Mesendoderm (in vitro differentiated cells): ENCODE measurements at places on chromosomes 2 and 18.

GRCh38 chr2:39470580-39470979 is 33.5 kb upstream of the MAP4K3 start:
- no peak for DNase-seq

GRCh38 chr2:236938126-236938525 is 147.6 kb upstream of the COPS8 start:
- no peak for DNase-seq

DNA sequence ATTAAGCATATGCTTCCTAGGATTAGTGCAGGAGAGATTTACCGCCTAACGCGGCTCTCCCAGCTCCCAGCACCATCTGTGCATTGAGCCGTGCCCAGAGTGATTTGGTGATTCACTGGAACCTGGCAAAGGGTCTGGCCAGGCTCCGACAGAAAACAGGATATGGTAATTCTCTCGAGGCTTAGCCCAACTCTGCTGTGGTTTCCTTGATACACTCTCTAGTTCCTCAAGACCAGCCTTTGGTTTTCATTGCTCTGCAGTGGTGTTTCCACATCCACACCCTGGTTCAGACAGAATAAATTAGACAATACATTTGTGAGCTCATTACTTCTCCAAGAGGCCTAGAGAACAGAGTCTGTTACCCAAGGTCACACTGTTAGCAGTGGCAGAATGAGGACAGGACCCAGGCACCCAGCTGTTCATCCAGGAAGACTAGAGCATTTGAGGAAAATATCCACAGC is 23.0 kb upstream of the SMAD2 start:
- DNase-seq = peak; percentile 39

DNA sequence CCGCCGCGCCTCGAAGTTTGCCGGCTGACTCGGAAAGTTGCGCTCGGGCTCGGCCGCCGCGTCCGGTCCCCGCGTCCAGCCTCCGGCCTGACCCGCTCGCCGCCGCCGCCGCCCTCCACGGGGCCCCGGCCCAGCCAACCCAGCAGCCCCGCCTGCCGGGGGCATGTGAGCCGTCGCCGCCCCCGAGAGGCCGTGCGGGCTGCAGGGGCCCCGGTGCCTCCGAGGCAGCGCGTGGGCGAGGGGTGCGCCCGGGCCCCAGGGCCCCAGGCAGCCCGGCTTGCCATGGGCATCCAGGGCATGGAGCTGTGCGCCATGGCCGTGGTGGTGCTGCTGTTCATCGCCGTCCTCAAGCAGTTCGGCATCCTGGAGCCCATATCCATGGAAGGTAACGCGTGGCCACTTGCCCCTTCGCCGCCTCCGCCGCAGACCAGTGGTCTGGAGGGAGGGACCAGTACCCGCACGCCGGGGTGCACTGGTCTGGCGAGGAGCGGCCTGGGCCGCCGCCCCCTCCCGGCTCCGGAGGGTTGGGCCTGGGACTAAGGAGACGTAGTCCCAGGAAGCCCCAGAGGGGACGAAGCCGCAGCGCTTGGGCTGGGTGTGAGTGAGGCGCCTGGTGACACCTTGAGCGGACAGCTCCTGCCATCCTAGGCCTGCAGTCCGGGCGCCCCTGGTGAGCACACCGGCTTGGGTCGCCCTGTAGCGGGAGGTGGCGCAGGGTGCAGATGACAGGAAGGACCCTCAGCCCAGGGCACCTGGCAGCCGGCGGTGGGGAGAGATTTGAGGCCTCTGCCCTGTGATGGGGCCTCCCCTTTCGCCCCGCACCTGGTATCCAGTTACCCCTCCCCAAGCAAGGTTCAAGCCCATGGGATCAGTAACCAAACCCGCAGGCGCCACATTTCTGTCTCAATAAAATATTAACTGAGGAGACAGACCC is 49.9 kb downstream of the KCNIP3 start:
- DNase-seq = peak; percentile 34

GRCh38 chr18:9474108-9474982 is 968 bp upstream of the RALBP1 start:
- peak; percentile 19 for DNase-seq

GRCh38 chr2:185782223-185782769 is 43.7 kb downstream of the FSIP2 start:
- DNase-seq = no peak

DNA sequence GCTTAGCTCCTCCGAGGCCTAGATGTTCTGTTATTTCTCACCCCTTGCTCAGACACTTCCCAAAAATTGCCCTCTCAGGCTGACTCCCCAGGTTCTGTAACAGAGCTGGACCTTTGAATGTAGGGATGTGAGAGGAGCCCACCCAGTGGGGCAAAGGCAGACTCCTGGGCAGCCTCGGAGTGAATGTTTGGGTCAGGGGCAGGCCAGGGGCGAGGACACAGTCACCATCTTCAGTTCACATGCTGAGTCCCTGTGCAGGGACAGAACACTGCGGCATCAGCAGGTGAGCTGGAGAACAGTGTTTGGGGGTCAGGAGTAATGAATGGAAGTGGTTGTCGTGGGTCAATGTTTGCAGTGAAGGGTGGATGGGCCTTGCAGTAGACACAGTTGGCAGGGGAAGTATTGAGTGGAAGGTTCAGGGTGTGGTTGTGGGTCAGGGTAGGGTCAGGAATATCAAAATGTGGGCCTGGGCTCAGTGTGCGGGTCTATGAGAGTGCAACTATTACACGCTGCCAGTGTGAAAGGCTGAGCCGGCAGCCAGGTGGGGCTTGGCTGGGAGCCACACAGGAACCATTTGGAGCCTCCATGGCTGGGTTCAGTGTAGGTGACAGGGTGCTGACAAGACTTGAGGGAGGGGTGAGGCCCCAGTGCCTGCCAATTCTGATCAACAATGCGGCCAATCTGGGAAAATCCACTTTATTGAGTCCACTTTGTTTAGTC is 4.4 kb downstream of the IHH start:
- no peak for DNase-seq

DNA sequence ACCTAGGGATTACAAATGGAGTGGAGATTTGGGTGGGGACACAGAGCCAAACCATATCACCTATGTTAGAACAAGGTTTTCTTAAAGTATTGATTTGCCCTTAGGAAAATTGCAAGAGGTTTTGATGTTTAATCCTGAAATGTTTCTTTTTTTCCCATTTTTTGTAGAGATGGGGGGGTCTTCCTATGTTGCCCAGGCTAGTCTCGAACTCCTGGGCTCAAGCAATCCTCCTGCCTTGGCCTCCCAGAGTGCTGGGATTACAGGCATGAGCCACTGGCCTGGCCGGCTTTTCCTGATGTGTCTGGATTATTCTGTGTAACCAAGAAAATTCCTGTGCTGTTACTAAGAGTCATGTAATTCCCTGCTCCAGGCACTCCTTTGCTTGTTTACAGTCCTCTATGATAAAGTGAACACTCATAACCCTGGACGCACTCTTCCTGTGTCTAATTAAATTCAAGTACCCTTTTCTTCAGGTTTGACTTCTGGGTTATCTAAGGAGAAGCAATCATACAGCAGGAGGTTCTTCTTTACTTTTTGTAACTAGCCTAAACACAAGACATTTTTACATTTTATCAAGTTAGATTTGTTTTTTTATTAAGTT is 15.0 kb upstream of the CTDP1 start:
- DNase-seq = no peak

GRCh38 chr2:119062652-119063051 is 95.9 kb downstream of the C1QL2 start:
- no peak for DNase-seq

DNA sequence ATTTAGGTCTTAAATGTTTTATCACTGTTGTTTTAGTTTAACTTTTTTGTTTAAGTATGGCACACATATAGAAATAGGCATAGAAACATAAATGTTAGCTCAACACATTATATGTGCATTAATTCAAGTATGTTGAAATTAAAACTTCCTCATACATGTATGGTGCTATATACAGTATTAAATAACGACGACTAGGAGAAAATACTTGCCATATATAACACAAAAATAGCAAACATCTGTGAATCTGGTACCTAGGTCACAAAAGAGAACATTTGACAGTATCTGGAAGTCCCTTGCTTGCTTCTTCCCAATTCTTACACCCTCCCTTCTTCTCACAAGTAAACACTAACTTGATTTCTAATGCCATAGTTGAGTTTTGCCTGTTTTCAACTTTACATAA is 38.4 kb downstream of the ZNF638 start:
- DNase-seq = no peak

GRCh38 chr2:240329778-240330177 is 105.7 kb upstream of the GPC1 start:
- no peak for DNase-seq

DNA sequence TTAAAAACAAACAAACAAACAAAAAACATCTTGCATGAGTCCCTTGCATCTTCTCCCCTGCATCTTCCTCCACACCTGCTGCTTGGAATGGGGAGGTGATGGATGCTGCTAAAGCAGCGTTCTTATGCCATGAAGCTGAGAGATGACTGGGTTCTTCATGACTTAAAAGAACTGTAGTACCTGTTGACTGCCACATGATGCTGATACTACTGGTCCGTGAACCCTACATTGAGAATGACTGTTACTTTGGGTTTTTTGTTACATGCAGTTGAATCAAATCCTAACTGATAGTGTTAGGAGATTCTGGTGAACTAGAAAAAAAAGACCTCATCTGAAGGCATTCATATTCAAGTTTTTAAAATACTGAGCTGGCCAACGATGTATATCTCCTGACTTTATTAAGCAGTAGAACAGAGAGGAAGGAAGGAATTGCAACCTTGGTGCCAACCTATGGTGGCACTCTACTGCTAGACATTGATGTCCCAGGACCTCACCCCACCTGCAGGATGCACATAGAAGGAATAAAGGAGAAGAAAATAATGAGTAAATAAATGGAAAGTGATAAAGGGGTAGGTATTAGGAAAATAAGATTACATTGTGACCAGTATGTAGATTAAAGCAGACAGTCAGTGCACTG is 63.2 kb upstream of the SPAG16 start:
- peak; percentile 14 for DNase-seq

GRCh38 chr2:6580982-6581381 is 284.7 kb downstream of the CMPK2 start:
- peak; percentile 7 for DNase-seq

DNA sequence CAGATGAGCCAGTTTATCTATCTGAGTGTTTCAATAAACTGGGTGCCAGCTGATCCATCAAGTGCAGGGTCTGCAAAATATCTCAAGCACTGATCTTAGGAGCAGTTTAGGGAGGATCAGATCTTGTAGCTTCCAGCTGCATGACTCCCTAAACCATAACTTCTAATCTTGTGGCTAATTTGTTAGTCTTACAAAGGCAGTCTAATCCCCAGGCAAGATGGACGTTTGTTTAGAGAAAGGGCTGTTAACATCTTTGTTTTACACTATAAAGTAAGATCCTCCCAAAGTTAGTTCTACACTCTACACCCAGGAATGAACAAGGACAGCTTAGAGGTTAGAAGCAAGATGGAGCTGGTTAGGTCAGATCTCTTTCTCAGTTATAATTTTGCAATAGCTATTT is 28.7 kb upstream of the HNMT start:
- DNase-seq = no peak
